ENCODE measurements at places on chromosomes 4 and X. TPM values are rescaled to one million over a fixed set of nuclear protein-coding genes. Genes with fewer than 3 reads are reported as not detected.
A peak's percentile ranks its signal among the peaks of the same experiment; 100 is the strongest.

DNA sequence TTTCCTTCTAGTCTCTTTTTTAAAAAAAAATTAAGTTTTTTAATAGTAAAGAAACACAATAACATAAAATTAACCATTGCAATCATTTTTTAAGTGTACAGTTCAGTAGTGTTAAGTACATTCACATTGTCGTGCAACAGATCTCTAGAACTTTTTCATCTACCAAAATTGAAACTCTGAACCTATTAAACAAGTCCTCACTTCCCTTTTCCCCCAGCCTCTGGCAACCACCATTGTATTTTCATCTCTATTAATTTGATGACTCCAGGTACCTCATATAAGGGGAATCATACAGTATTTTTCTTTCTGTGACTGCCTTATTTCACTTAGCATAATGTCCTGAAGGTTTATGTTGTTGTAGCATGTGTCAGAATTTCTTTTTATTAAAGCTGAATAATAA, 31.8 kb downstream of the MSL3 start:
- no peak for DNase-seq

DNA sequence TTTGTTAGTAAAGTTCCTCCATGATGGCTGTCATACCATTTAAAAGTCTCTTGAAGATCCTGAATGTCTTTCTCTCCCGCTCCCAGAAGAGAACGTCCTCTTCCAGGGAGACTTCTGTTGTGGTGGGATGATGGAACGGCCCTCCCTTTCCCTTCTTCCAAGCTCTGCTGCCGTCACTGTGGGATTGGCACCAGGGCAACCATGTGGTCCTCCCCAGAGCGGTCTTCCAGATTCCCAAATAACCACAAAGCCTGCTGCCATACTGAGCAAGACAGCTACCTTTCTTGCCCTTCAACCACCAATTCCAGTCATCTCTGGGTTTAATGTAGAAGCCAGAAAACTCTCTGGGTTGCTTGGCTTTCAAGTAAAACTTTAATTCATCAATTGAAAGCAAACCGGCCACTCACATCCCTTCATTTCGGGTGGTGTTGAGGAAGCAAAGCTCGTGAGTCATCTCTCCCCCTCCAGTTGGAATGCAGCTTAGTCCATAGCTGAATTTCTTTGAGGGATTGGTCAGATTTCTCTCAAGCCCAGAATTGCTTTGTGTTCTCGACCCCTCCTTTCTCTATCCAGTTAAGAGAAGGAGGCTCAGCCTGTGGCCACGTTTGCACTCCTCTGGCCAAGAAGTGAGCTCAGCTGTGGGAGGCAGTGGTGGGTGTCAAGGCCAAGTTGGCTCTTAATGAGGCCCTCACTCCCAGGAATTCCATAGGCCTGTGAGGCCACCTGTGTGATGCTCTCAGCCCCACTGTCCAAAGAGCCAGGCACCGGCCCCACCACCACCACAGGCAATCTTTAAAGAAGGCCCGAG, 36.9 kb downstream of the FHDC1 start:
- DNase-seq, result no peak

DNA sequence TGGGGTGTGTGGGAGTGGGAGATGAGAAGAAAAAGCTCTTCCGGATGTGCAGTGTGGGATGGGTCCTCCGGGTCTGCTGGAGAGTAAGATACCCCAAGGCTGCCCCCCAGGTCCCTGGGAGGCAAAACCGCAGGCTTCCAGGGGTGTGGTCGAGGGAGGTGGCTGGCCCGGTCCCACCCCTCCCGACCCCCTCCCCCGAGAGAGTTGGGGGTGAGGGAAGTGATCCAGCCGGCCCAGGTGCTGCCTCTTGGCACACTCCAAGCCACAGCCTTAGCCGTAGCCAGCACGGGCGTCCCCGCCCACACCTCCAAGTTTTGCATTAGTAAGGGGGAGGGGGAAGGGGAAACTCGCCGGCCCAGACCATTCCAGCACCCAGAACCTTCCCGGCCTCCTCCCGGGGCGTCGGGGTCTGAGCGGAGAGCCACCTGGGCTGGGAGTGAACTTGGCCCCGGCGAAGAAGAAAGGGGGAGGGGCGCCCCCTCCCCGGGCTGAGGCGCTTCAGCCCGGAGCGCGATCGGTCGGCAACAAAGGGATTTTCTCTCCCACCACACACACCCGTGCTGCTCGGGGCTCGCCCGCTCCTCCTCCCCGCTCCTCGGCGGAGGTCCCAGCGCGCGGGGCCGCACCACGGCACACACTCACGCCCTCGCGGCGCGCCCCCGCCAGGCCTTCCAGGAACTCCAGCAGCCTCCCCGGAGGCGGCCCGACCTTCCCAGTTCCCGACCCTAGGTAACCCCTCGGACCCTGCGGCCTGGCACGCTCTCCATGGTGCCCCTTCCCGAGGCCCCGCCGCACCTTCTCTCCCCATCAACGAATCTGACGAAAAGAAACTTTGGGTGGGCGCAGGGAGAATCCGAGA, 14.4 kb downstream of the BCOR start:
- DNase-seq, result peak; percentile 35

GRCh38 chrX:101219864-101220346, 319 bp downstream of the DRP2 start:
- peak; percentile 16 for DNase-seq

DNA sequence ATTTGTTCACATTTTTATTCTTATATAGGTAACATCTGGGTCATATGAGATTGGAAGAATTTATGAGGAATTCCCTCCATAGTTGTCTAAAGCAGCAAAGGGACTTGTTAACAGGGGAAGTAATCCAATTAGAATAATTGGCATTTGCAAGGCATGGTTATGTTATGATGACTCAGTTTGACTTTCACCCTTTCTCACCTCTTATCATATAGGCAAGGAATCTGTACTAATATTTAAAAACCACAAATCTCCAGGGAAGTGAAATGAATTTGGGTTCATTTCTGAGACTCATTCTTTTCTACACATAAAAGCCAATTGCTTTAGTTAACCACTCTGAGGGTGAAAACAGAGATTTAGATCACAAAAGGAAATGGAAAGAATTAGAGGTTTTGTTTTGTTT, 281.5 kb upstream of the DKK2 start:
- no peak for DNase-seq

The ITIH6 gene
- total RNA-seq, result not detected

The SSX3 gene
- not detected for total RNA-seq

The TCEAL2 gene
- total RNA-seq, result 0.51 TPM

The FGFBP1 gene
- total RNA-seq, result not detected
